NCI-H1048 (cell line): ENCODE measurements at places on chromosomes 2 and 18.

GRCh38 chr18:55839343-55839742 lies 251.4 kb upstream of the TCF4 start:
- DNase-seq = no peak

GRCh38 chr2:70469435-70469834 lies 84.2 kb downstream of the TGFA start:
- DNase-seq = no peak

DNA sequence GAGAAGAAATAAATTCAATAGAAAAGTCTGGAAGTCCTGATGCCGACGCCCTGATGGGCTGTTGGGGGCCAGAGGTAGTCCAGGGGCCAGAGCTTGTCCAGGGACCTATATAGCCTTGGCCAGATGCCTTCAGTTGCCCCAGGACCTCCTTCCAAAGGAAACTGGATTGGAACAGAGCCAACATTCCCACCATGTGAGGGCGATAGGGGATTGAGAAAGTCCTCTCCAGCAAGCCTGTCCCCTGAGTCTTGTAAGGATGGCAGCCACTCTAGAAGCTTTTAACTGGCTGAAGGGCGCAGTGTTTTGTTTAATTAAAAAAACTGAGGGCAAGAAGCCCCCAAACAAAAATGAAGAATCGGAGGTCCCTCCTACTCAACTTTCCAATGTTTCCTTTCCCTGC lies 54.9 kb upstream of the CDCA7 start:
- no peak for DNase-seq

- DNase-seq = no peak
Observed at GRCh38 chr18:269480-270095, 1.7 kb upstream of the THOC1 start.

GRCh38 chr2:21627938-21628337 lies 504.2 kb downstream of the TDRD15 start:
- DNase-seq = no peak

DNA sequence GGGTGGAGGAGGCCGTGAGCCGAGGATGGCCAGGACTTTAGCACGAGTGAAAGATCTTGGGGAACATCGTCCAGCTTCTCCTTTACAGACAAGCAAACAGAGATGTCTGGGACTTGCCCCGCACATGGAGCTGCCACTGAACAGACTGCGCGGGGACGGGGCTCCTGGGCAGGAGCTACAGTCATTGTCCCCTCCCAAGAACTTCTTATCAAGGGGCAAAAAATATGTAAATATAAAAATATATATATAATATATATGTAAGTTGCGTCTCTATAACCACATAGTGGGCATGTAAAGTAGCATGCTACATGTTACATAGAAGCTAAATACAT lies 245.0 kb upstream of the SALL3 start:
- no peak for DNase-seq

GRCh38 chr2:176986487-176986886 lies 226.1 kb upstream of the HNRNPA3 start:
- no peak for DNase-seq

GRCh38 chr2:64296140-64296480 lies 151.9 kb upstream of the PELI1 start:
- no peak for DNase-seq

DNA sequence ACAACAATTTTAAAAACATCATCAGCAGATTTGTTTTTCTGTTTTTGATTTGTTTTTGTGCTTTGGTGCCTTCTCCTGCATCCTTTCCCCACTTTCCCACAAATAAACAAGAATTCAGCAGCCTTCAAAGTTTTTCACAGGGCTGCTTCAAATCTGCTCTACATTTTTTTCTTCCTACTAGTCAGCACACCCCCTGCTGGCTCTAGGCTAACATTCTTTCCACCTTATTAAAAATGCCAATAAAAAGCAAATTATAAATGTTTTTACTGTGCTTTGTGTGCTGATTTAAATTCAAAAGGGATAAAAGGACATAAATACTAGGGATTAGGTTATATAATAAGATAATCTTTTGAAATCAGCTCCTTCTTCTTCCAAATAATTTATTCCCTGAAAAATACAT lies 6.2 kb upstream of the CNTNAP5 start:
- DNase-seq = no peak

DNA sequence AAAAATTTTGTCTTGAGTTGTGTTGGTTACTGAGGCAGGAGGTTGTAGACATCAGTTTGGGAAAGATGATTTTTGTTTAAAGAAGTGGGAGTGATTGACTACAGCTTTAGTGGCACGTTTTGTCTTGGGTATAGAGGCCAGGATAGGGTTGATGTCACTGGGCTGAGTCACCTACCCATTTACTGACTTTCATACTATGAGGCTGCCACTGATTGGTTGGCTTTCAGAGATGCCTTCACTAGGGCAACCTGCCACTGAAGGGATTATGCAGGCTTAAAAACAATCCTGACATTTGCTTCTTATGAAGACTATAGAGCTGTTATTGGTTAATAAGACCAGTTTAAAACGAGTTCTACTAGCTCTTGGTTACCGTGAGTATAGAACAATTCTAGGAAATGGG lies 479.1 kb downstream of the SOX11 start:
- no peak for DNase-seq

DNA sequence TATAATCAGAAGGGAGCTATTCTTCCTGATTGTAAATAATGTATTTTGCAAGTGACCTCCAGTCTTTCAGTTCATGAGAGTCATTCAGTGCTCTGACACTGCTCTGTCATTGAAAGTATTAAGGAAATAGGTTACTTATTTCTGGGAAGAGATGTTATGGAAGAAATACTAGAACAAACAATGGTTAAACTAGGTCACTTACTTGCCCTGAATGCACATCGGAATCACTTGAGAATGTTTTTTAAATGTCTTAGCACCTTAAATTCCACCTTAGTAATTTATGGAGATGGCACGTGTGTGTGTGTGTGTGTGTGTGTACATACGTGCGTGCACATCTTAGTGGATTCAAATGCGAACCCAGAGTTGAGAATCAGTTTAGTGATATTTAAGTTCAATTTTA lies 126.6 kb upstream of the KCNH7 start:
- no peak for DNase-seq

GRCh38 chr2:170703776-170704476 lies 11.2 kb upstream of the SP5 start:
- DNase-seq = no peak

- DNase-seq = no peak
Observed at GRCh38 chr2:1528273-1529064, 115.2 kb downstream of the TPO start.

- no peak for DNase-seq
Observed at GRCh38 chr2:1829796-1830195, 85.5 kb upstream of the PXDN start.

DNA sequence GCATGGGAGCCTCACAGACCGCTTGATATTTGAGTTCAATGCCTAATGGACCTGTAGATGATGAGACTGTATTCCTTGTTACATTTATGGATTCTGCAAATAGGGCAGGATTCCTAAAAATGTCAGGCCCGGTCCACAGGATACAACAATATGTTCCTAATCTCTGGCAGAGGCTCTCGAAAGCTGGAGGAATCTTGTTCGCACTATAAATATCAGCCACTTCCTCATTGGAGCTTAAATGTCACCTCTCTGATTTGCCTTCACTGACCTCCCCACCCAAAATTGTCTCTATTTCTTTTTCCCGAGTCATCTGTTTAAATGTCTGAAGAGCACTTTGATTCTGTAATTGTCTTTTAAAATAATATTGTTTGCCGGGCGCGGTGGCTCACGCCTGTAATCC lies 12.0 kb upstream of the ACSL3 start:
- DNase-seq = no peak

GRCh38 chr2:158828378-158829164 lies 33.5 kb downstream of the DAPL1 start:
- no peak for DNase-seq

DNA sequence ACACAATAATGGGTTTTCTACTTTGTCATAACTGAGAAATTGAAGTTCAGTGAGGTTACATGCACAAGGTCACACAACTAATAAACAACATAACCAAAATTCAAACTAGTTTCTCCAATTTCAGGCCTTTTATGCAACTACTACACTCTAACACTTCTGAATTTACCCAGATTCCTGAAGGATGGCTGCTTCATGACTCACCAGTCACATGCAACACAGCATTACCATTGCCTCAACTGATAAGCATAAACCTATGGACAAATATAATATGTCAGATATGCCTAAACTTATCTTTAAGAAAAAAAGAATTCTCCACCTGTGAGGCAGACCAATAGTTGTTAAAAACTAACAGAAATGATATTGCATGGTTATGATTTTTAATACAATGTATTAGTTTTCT lies 586.5 kb upstream of the SLC8A1 start:
- DNase-seq = no peak

DNA sequence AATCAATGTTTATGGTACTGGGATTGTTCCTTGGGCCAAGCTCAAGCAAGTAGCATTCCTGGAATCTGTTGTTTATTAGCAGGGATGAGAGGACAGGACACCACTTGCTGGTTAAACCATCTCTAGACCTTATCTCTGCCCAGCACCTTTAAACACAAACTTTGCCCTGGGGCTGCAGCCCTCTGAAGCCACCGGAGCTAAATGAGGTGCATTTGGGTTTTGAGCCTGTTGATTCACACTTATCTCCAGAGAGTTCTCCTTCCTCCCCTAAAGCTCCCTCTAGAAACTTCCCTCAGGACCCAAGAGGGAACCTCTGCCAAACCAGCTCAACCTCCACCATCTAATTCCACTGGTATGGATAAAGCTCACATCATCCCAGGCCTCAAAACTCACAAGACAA lies 94.8 kb upstream of the EPAS1 start:
- no peak for DNase-seq

DNA sequence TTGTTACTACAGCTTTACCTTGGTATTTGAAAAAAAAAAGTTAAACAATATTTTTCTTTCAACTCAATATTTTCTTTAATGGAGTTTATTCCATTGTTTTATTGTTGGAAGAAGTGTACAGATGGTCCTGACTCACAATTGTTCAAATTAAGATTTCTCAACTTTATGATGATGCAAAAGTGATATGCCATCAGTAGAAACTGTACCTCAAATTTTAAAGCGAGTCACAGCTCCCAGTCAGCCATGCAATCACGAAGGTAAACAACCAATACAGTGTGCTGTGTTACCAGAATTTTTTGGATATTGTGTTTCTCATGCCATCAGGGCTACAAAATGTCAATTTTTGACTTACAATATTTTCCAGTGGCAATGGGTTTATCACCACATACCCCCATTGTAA lies 54.0 kb upstream of the COL5A2 start:
- DNase-seq = no peak

- DNase-seq = peak; percentile 29
Observed at GRCh38 chr2:64214281-64215115, 70.3 kb upstream of the PELI1 start.

GRCh38 chr2:150485871-150486538 lies 1.5 kb downstream of the RND3 start:
- peak; percentile 35 for DNase-seq

DNA sequence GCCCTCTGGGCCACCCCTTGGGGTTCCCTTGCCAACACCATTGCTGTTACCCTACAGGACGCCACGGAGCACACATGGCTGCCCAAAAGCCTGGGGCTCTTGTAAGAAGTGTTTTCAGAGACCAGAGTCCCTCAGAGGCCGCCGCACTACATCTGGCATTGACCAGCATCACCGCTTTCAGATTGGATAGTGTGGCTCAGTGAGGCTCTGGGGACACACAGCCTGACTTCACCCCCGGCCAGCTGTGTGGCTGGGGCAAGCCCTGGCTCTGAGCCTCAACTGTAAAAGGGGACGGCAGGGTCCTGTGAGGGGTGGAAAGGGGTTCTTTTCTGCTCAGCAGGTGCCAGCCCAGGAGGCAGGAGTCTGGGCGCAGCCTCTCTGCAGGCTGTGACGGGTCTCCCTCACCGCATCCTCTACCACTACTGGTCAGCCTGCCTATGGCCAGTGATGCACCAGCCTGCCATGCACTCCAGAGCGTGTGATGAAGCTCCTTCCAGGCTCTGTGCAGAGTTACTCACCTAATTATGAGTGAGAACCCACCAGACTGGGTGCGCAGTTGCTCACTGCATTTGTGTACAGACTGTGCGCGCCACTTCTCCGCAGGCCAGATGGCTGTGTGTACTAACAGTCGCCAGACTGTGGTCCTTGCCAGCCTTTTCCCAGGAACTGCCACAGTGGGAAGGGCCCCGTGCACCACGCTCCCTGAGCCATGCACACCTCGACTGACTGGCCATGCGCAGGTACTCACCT lies 10.7 kb upstream of the OTOF start:
- DNase-seq = no peak

GRCh38 chr2:236177967-236178889 lies 10.0 kb upstream of the GBX2 start:
- peak; percentile 2 for DNase-seq

DNA sequence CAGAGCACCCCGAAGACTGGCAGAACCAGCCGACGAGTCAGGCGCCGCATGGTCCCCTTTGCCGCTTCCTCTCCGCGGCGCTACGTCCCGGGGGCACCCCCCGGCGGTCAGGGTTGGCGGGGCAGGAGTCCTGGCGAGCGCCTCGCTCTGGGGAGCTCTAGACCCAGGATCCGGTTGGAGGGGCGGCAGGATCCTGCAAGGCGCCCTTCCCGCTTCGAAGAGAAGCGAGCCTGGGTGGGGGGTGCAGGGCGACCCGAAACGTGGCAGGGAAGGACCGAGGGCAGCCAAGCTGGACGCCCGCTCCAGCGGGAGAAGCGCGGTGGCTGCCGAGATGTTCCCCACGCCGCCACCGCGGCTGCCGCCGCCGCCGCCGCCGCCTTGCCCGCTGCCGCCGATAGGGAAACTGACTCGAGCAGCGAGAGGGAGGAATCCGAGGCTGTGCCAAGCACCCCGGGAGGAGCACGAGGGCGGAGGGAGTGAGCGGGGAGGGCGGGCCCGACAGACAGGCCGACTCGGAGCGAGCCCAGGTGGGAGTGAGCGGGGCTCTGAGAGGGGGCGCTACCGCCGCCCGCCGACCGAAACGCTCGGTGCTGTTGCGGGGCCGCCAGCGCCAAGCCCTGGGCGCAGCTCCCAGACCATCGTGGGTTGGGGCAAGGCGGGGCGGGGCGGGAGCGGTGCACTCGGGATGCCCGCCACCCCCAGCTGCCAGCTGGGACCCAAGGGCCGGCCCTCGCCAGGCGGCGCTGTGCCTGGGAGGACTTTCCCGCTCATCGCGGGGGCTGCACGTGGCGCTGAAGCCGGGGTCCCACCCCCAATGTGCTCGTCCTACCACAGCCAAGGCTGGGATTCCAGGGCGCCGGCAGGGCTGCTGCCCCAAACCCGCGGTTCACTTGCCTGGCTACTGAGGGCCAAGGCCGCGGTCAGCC lies at the start of gene GALNT14:
Gene GALNT14 (minus strand): TSS at position 404 of the 926 bp plus-strand sequence. CDS start 354 bp downstream, at position 50.
- DNase-seq = peak; percentile 71

DNA sequence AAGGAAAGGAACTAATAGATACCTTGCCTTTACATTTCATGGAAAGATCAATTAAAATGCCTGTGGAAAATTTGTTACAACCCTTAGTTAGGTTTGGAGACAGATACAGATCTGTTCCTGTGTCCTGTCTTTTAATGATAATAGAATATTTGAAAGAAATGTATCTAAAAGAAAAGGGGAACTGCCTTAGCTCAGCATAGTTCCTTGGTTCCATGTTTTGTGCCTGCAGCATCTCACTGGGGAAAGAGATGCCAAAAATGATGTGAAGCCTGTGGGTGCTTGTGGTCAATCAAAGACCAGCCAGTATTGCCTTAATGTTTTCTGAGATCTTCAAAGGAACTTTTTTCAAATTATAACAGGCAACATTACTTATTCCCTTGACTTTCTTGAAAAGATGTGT lies 147.6 kb downstream of the ADCYAP1 start:
- DNase-seq = no peak

- DNase-seq = no peak
Observed at GRCh38 chr2:46461709-46462171, 17.6 kb upstream of the TMEM247 start.

GRCh38 chr2:10089565-10090190 lies 9.5 kb upstream of the CYS1 start:
- DNase-seq = no peak

GRCh38 chr2:99066075-99066958 lies 75.2 kb upstream of the C2orf15 start:
- no peak for DNase-seq
